ENCODE measurements at places on chromosomes 1 and 21.
A peak's percentile ranks its signal among the peaks of the same experiment; 100 is the strongest.

DNA sequence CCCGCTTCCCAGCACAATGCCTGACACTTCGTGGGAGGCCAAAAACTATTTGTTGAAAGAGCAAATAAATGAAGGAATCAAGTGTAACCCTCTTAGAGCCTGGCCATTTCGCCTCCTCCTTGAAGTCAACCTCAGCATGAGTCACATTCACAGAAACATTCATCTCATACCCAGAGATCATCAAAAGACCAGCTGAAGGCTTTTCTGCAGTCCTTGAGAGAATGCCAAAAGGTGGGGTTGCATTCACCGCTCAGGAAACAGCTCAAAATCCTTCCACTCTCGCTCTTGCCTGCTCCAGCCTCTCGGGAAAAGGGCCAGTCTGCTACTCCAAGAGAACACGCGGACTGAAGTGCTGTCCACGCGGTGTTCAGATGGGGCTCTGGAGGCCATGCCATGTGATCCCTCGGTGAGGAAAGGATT is 90.0 kb downstream of the VWA5B1 start:
- DNase-seq: no peak

GRCh38 chr21:44985441-44986401 is 45.9 kb downstream of the SLX9 start:
- DNase-seq: no peak

DNA sequence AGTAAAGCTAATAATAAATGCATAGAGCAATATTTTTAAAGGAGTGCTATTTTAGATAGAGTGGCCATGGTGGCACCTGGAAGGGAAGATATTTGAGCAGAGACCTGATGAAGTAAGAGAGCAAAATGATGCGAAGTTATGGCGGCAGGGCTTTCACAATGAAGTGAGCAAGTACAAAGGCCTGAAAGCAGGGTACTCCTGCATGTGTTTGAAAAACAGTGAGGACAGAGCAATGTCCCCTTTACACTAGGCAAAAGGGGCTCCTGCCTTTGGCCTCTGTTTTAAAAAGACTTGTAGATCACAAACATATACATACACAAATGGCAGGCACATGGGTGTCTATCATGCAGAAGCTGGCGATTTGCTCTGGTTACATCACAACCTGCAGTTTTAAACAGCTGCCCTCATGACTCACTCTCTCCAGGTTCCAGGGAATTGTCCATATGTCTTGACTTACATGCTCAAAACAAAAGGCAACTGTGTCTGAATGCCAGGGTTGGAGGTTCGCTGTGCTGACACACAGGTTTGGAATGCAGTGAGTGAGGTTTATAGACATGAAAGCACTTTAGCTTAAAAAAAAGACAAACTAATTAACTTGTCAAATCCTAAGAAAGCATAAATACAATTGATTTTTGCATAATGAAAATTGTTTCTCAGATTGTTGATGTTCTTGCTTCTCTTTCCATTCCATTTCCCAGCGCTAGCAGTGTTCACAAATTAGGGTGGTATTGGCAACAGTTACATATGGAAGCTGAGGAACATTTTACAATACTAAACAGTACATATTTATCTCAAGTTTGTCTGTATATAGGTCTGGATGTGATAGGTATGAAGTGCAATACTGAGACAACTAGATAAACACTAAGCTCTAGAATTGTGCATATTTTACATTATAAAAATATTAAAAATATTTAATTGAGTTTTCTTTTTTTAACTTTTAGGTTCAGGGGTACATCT is 313.9 kb downstream of the BARHL2 start:
- no peak for DNase-seq

DNA sequence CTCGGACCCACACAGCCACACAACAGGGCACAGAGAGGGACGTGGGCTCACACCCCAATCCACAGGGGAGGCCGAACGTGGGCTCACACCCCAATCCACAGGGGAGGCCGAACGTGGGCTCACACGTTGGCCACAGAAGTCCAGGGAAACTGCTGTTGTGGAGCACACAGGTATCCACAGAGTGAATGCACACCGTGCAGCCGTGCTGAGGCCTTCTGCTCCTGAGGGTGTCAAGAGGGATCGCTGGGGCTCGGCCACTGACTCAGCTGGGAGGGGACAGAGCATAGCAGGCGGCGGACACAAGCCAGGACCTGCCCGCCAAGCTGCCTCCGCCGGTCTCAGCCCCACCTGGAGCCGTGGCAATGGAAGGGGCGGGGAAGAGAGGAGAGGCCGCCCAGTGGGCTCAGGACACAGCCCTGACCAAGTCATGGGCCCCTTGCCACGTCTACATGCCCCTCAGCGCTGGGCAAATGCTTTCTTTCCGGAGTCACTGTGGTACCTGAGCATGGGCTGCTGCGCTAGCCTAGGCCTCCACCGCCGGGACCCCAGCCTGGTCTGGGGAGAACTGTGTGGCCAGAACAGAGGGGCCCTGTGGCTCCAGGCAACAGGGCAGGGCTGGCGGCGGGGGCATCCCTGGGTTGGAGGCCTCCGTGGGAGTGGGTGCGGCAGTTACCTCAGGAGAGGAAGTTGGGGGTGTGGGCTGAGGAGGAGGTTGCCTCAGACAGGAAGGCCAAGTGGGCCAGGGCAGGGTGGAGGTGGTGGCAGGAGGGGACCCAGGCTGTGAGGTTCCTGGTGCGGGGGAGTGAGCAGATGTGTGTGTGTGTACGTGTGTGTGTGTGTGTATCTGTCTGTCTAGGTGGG is 1.2 kb downstream of the SYTL1 start:
- DNase-seq: peak; percentile 81

DNA sequence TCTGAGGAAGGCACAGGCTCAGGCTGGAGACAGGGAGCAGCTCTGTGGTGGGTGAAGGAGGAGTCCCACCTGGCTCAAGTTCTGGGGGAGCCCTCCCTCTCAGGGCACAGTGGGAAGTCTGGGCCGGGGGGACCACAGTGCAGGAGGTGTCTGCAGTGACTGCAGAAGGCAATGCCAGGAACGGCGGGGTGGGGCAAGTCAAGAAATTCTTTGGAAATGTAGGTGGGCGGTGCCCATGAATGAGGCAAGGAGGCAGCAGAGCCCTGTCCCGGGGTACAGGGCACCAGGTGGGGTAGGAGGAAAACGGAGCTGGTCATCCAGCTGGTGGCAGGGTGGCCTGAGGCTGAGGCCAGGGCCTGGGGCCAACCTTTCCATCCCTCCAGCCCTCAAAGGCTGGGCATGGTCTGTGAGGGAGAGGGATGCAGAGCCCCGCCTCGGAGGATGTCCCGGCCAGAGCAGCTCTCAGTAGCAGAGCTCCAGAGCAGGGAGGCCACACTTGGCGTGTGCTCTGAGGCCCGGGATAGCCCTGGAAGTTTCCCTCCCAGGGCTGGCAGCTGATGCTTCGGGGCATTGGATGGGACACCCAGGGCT is 4.7 kb downstream of the TFF3 start:
- DNase-seq: no peak

DNA sequence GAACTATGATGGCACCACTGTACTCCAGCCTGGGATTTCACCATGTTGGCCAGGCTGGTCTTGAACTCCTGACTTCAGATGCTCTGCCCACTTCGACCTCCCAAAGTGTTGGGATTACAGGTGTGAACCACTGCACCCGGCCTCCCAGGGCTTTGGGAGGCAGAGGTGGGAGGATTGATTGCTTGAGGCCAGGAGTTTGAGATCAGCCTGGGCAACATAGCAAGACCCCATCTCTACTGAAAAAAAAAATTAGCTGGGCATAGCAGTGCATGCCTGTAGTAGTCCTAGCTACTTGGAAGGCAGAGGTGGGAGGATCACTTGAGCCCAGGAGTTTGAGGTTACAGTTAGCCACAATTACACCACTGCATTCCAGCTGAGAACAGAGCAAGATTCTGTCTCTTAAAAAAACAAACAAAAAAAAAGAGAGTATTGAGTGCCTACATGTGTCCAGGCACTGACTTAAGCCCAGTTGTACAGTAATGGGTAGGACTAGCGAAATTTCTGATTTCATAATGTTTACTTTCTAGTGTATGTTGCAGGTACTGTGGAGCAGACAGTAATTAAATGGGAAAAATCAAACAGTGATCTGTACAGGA is 4.2 kb downstream of the MANEAL start:
- DNase-seq: no peak

GRCh38 chr1:113153116-113153803 is 80.3 kb downstream of the LRIG2 start:
- no peak for DNase-seq

GRCh38 chr1:201362906-201363305 is 14.6 kb downstream of the TNNT2 start:
- DNase-seq: no peak

DNA sequence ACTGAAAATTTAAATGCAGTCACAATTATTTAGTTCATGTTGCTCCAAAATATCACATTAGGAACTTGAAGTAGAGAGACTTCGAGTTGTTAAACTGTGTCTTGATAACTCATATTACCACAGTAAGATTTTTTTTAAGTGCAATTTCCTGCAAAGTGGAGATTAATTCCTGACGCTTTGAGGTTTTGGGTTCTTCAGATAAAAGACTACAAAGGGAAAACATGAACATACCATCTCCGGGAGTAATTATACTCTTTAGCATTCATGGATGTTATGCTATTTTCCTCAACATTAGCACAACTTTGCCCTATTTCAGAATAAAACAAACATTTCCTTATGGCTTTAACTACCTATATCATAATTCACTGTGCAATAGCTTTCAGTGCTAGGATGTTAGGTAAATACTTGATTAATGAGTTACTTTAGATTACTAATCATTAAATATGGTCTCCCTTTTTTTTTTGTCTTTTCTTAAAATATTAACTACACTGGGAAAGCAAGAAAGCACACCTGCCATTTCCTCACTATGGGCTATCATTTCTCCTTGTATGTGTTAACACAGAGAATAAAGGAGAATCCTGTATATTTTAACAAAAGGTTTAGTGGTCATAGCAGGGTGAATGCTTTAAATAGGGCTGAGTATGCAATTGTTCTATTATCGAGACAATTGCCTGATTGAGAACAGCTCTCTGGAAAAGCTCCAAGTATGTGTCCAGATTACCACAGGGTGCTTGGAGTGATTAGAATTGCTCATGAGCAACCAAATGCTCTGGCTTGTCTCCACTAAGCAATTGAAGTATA is 252.5 kb upstream of the C1orf105 start:
- no peak for DNase-seq

GRCh38 chr21:32554832-32555638 is 30.3 kb downstream of the TCP10L start:
- DNase-seq: no peak

DNA sequence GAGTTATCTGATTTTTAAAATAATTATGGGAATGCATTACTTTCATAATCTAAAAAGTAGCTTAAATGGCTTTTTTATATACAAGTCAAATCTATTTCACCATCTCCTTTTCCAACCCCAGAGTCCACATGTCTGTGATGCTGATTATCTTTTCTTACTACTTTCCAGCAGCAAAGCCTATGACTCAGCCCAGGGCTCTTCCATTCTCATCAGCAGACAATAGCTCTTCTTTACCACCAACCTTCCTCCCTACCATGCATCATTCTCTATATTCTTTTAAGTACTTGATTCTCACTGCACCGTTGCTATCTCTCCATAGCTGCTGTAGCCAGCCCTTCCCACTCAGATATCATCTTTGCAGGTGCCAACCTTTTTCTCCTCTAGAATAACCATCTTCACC is 61.3 kb downstream of the OVGP1 start:
- DNase-seq: no peak

- no peak for DNase-seq
These were observed 199.4 kb upstream of the CAMK1G start for GRCh38 chr1:209383907-209384709.

DNA sequence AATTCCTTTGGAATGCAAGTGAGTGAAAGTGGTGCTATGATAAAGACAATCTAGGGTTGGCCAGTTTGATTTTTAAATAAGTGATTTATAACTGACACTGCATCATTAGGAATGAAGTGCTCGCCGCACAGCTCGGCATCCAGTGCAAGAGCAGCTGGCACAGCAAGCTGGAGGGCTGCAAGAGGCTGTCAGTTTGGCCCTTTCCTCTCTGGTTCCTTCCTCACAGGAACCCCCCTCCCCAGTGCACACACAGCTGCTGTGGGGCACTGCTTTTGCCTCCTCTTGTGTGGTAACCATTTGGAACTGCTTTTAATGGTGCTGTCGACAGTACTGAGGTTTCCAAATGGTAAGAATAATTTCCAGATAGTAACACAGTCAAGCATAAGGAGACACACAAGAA is 10.4 kb upstream of the BCAR3 start:
- DNase-seq: no peak

DNA sequence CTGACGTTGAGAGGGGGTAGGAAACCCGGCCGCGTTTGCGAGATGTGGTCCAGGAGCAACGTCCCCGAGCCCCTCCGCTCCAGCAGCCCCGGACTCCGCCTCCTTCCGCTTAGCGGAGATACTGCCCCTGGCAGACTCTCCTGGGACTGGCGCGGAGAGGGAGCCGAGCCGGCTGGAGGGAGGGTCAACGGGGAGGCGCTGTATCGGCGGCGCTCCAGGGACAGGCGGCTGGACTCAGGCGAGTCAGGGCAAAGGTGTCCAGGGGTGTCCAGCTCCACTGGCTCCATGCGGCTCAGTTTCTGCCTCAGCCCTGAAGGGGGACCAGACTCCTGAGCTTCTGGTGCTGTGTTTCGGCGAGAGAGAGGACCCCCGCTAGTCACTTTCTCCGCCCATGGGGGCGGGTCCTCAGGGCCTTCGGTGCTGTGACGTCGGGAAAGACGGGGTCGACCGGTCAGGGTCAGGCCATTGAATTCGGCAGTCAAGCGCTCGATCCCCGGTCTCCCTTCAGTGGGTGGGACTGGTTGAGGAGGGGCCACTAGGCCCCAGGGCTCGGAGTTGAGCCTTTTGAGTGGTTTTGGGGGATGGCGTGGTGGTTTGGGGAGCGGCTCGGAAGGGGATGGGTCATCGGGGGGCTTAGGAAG is 2.8 kb upstream of the LIX1L start:
- peak; percentile 32 for DNase-seq

GRCh38 chr1:103941086-103941485 is 191.4 kb downstream of the AMY1C start:
- DNase-seq: no peak

DNA sequence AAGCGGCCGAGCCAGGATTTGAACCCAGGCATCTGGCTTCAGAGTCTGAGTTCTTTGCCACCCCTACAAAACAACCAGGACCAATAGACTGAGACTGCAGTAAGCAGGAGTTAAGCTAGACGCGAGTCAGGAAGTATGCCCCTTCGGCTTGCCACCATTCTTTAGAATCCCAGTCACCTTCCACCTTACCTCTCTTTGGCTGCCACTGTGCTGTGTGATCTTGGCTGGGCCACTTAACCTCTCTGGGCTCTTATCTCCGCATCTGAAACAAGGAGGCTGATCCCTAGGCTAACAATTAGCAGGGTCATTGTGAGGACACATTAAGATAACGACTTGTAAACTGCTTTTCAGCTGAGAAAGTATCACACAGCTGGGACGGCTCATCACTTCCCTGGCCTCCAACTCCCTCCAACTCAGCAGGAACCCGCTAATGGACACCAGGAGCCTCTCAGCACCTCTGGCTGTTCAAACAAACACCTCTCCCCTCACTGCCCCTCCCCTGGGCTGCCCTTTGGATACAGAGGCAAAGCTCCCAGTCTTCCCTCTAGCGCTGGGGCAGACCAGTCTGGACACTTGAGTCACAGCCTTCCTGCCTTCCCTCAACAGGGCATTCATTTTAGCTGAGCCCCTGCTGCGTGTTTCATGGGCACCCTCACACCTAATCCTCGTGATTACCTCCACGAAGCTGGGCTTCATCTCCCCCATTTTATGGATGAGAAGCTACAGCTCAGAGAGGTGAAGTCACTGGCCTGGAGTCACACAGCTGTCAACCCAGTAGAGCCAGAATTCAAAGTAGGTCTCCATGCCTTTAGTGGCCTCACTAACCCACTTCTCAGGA is 83.2 kb downstream of the CAMK2N1 start:
- DNase-seq: no peak
